HCT116 (cell line): ENCODE measurements at places on chromosomes 2 and 18. TPM values are rescaled to one million over a fixed set of nuclear protein-coding genes. Genes with fewer than 3 reads are reported as not detected.

MARCHF4 gene
- not detected for total RNA-seq

GPR39 gene
- 5.1 TPM for total RNA-seq

PCARE gene
- total RNA-seq = not detected

RIT2 gene
- total RNA-seq = not detected

TTR gene
- 1.2 TPM for total RNA-seq

MERTK gene
- 5.7 TPM for total RNA-seq

- no peak for DNase-seq
Measured at GRCh38 chr2:28052691-28053090, 162.2 kb downstream of the BABAM2 start.

DNA sequence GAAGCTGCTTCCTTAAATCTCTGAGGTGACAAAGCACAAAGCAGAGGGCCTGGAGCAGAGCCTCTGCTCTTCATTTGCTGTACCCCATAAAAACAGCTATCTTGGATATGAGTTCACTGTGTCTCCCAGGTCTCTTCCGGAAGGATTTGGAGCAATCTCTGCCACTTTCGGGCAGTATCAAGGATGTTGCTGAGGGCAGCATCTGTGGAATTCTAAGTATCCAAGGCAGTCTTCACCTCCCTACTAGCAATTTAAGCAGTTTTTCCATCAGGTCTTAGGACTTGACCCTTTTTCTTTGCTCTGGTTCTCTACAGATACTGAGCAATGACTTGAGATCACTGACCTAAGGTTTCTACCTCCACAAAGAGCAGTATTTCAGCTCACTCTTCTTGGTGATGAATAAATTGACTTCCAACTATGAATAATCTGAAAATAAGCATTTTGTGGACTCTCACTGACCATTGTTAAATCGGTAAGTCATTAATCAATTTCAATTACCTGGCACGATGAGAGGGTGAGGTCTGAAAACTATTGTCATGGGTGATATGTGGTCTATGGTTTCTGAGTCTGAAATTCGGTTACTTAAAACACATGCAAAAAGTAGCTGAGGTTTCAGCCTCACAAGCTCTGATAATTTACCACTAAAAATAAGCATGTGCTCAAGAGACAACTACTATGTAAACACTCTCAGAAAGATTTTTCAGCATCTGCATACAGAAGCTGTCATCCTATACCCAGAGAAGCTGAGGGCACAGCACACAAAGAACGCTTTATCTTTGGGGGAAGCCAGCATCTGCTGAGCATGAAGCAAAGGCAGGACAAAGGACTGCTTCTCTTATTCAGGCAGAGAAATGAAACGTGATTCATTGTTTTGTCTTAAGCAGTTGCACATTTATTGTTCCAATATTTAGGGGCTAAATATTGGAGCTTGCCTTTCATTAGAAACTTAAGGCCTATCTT lies 32.1 kb upstream of the SPATS2L start:
- no peak for DNase-seq

DNA sequence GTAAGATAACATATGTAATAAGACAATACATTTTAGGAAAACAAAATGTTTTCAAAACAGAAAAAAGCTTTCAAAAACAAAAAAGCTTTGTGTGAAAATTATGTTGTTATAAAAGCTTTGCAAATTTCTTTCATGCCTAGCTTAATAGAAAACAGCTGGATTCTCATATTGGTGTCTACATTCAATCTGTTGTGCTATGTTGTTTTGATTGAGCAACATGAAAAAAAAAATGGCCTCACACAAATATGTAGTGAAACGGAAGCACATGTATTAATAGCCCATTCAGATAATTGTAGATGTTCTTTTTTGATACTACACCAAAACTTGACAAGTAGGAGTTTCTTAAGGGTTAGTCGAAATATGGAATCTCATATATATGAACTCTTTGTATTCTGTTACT lies 197.5 kb downstream of the ZEB2 start:
- DNase-seq = no peak

DNA sequence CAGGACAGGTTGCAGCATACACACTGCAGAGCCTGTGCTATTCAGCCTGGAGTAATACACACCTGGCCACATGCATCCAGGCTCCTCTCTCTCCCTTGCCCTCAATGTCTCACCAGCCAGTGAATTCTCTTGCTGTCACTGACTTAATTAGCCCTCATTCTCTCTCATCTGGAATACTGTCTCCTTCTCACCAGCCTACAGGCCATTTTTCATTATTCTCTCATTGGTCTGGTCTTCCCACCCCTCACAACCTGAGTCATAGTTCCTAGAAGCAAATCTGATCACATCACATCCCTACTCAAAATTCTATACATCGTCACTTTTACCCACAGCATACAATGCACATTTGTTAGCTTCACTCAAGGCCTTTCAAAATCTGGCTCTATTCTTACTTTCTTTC lies 333.1 kb downstream of the PIK3C3 start:
- DNase-seq = no peak

GRCh38 chr2:12192762-12193161 lies 446.3 kb downstream of the LPIN1 start:
- DNase-seq = no peak

GRCh38 chr2:200306196-200306930 lies at the start of gene SPATS2L:
SPATS2L (plus strand) TSS chr2:200306693; CDS start chr2:200389245, 82,552 bp downstream.
- peak; percentile 22 for DNase-seq

- no peak for DNase-seq
Measured at GRCh38 chr2:155633887-155634570, 698.5 kb downstream of the NR4A2 start.

GRCh38 chr18:48990481-48991318 lies 39.9 kb upstream of the SMAD7 start:
- DNase-seq = no peak

DNA sequence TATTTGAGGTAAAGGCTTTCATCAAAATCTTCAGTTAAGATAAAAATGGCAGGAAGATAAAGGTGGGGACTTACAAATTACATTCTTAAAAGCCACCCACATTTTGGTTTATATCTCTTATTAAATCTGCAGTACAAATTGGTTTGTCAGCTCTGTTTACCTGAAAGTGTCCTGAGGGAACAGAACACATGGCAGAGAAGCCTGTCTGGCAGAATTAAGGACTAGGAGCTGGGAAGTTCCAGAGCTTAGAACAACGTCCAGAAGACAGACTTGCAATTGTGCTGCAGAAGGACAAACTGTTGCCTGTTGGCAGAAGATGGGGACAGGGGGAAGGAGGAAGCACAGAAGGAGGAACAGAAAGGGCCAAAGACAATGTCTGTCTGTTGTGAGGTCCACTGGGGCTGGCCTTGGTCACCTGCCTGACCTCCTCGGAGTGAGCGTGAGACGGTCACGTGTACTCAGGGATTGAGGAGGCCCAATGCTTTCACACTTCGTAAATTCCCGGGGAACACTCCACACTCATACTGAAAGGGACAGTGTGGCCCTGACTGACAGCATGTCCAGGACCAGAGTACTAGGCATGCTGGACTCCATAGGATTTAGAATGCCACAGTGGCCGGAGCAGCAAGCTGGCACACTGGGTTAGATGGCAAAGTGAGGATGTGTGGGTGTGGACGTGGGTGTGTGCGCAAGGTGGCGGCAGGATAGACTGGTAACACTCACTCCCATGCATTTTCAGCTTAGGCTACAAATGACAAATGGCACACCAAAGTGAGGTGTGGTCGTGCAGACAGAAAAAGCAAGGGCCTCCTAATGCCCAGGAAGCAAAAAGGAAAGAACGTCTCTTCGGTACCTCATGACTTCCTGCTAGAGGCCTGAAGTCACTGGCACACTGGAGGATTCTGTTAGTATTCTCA lies 210.9 kb upstream of the REV1 start:
- no peak for DNase-seq

DNA sequence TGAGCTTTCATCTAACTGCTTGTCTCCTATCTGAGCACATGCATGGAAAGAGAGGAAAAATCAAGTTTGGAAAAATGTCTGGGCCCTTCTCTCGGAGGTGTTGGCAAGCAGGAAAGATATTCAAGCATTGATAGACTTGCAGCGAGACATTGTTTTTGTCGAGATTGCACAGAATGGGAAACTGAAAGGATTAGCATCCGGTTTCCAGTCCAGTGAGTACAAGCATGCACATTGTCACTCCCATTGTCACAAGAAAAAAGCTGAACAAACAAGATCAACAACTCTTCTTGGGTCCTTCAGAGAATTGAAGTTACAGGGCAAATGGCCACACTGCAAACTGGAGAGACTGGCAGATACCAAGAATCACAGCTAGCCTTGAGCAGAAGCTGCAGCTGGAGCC lies 19.6 kb upstream of the MC5R start:
- DNase-seq = no peak
